ENCODE measurements at places on chromosomes 7 and 10.

GRCh38 chr7:151840088-151840910 lies 36.6 kb downstream of the PRKAG2 start:
- no peak for DNase-seq

- no peak for DNase-seq
These were observed 112.5 kb upstream of the IGFBP3 start for GRCh38 chr7:46033592-46033991.

GRCh38 chr7:124255041-124255655 lies 222.3 kb upstream of the TMEM229A start:
- no peak for DNase-seq

DNA sequence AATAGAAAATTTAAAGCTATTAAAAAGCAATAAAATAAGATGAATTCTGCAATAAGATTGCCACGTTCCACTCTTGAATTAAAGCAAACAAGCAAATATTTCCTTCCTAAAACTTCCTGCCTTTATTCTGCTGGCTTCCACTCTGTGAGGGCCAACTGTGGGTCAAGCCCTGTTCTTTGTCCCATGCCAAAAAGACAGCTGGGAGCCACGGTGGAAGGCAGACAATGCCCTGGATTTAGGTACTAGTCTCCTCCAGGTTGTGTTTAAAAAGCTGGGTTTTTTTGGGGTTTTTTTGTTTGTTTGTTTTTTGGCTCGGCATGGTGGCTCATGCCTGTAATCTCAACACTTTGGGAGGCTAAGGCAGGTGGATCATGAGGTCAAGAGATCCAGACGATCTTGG lies 39.1 kb downstream of the LRRTM3 start:
- no peak for DNase-seq

DNA sequence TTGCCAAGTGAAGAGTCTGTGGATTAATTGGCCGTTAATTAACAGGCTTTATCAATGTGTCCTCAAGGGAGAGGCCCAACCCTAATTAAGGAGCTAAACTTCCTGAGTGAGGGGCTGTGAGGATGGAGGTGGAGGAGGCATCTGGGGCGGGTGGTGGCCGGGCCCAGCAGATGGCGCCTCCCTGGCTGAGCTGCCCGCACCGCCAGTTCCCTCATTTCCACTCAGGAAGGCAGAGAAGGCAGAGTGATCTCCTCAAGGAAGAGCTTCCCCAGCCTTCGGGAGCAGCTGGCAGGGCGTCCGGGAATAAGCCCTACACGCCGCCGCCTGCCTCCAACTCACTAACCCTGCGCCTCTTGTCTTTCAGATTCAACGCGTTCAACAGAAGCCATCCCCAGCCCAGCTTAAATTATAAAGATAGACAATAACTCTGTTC lies 112.2 kb downstream of the CYTH3 start:
- no peak for DNase-seq
